A673 (cell line): ENCODE measurements at places on chromosomes 12 and 14. TPM values are rescaled to one million over a fixed set of nuclear protein-coding genes. Genes with fewer than 3 reads are reported as not detected.
A peak's percentile ranks its signal among the peaks of the same experiment; 100 is the strongest.

ESRRB gene
- total RNA-seq: 0.47 and 1.2 TPM in 2 replicates

ADAM21 gene
- not detected in 2 replicates for total RNA-seq

IL23A gene
- not detected in 2 replicates for total RNA-seq

CYP27B1 gene
- 4.5 and 4.7 TPM in 2 replicates for total RNA-seq

GRCh38 chr12:119157978-119158377 is 20.8 kb upstream of the HSPB8 start:
- H3K27ac ChIP-seq: no peak overlapping the region
- no peak for DNase-seq
- no peaks in the 10 kb centered on the region for H3K36me3 ChIP-seq

GRCh38 chr14:39880965-39881364 is 448.7 kb upstream of the FBXO33 start:
- H3K4me3 ChIP-seq: no peak overlapping the region
- H3K4me1 ChIP-seq: no peaks in the 10 kb centered on the region
- H3K36me3 ChIP-seq: no peaks in the 10 kb centered on the region
- H3K27me3 ChIP-seq: no peaks in the 10 kb centered on the region

DNA sequence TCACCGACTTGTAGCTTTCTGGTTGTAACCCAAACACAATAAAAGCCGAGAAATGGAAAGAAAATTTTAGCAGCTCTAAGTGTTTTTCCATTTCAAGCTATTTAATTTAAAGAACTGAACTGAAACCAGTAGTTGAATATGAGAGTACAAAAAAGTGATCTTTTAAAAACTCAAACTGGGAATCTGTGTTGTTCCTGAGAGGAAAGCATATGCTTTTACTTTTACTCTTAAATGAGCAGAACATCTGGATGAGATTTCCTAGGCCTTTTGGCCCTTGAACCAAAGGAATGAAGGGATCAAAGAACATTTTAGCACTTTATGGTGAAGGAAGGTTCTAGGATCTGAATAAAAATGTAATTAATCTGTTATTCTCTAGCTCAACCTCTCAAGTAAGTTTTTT is 1.3 kb downstream of the KERA start:
- no peak overlapping the region for H3K27ac ChIP-seq
- no peak for DNase-seq
- H3K36me3 ChIP-seq: no peaks in the 10 kb centered on the region
- H3K27me3 ChIP-seq: no peaks in the 10 kb centered on the region

- no peak for DNase-seq
Observed at GRCh38 chr14:65096323-65097089, 5.8 kb downstream of the MAX start.

- H3K27me3 ChIP-seq: peaks cover 39% of the 10 kb centered on the region
- H3K4me1 ChIP-seq: no peaks in the 10 kb centered on the region
- DNase-seq: no peak
Observed at GRCh38 chr12:130421896-130422295, 84.2 kb downstream of the PIWIL1 start.

- H3K4me3 ChIP-seq: no peak overlapping the region
- H3K27ac ChIP-seq: no peak overlapping the region
- H3K27me3 ChIP-seq: no peaks in the 10 kb centered on the region
- peaks cover 36% of the 10 kb centered on the region for H3K36me3 ChIP-seq
- no peak for DNase-seq
Observed at GRCh38 chr12:53510181-53510812, 3.0 kb upstream of the NPFF start.

- DNase-seq: peak; percentile 28
- peaks cover 5% of the 10 kb centered on the region for H3K36me3 ChIP-seq
- peaks cover 15% of the 10 kb centered on the region for H3K4me1 ChIP-seq
- H3K27me3 ChIP-seq: no peaks in the 10 kb centered on the region
- H3K4me3 ChIP-seq: no peak overlapping the region
- peak overlapping the region; percentile 18 for H3K27ac ChIP-seq
Observed at GRCh38 chr14:34997762-34998161, 15.0 kb downstream of the SRP54 start.

DNA sequence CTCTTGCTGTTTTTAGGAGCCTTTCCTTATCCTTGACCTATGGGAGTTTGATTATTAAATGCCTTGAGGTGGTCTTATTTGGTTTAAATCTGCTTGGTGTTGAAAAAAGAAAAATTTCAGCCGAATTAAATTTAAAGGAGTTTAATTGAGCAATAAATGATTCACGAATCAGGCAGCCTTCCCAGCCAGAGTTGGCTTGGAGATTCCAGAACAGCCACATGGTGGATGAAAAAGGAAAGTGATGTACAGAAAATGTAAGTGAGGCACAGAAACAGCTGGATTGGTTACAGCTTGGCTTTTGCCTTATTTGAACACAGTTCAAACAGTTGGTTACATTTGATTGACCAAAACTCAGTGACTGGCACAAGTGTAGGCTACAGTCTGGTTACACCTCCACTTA is 69.7 kb downstream of the WASHC3 start:
- no peaks in the 10 kb centered on the region for H3K36me3 ChIP-seq
- peaks cover 17% of the 10 kb centered on the region for H3K27me3 ChIP-seq
- no peak overlapping the region for H3K4me3 ChIP-seq
- H3K4me1 ChIP-seq: no peaks in the 10 kb centered on the region

- H3K4me1 ChIP-seq: no peaks in the 10 kb centered on the region
- H3K27me3 ChIP-seq: no peaks in the 10 kb centered on the region
- DNase-seq: no peak
- H3K36me3 ChIP-seq: no peaks in the 10 kb centered on the region
- no peak overlapping the region for H3K4me3 ChIP-seq
Observed at GRCh38 chr14:65993103-65993502, 493.1 kb upstream of the CCDC196 start.

GRCh38 chr14:92635031-92635430 is 113.4 kb downstream of the LGMN start:
- H3K4me3 ChIP-seq: no peak overlapping the region
- H3K4me1 ChIP-seq: peaks cover 5% of the 10 kb centered on the region
- H3K27me3 ChIP-seq: no peaks in the 10 kb centered on the region
- no peak overlapping the region for H3K27ac ChIP-seq
